ENCODE measurements at places on chromosomes 6 and 20. TPM values are rescaled to one million over a fixed set of nuclear protein-coding genes. Genes with fewer than 3 reads are reported as not detected.

DNA sequence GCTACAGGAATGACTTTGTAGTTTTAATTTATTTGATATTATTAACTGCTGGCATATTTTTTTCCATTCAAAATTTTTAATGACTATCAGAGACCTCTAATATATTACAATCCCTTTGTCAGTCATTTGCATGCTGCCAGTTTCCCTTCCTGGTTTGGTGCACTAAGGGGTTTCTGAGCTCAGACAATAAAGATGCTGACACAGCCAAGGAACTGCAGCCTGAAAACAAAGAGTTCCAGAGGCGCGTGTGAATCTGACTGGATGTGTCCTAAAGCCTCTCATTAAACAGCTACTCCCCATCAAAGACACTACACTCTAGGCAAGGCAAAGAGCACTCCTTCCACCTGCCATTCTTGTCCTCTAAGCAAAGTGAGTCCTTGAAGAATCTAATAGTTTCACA is 116.8 kb upstream of the DST start:
- no peaks in the 10 kb centered on the region for H3K36me3 ChIP-seq
- peaks cover 17% of the 10 kb centered on the region for H3K4me1 ChIP-seq
- no peak for DNase-seq
- no peak overlapping the region for H3K27ac ChIP-seq
- H3K27me3 ChIP-seq = no peaks in the 10 kb centered on the region

GRCh38 chr6:137213813-137214212 is 5.4 kb downstream of the IFNGR1 start:
- H3K4me1 ChIP-seq = peaks cover 72% of the 10 kb centered on the region
- peak overlapping the region; percentile 75 for H3K4me3 ChIP-seq
- H3K27ac ChIP-seq = peak overlapping the region; percentile 60
- H3K36me3 ChIP-seq = peaks cover 16% of the 10 kb centered on the region

- H3K36me3 ChIP-seq = peaks cover 19% of the 10 kb centered on the region
- H3K27ac ChIP-seq = no peak overlapping the region
- DNase-seq = no peak
Observed at GRCh38 chr6:31676322-31676903, 4.5 kb downstream of the LY6G5C start.

Gene CLPSL2
- total RNA-seq = not detected

Gene TRIM31
- total RNA-seq = not detected
